ENCODE measurements at places on chromosomes 4 and X.
A peak's percentile ranks its signal among the peaks of the same experiment; 100 is the strongest.

- peak; percentile 40 for DNase-seq
These were observed 54.9 kb downstream of the STOX2 start for GRCh38 chr4:183960046-183960420.

GRCh38 chr4:150237110-150237872 is 159.0 kb downstream of the DCLK2 start:
- peak; percentile 84 for DNase-seq

GRCh38 chr4:142598132-142598531 is 248.0 kb downstream of the INPP4B start:
- DNase-seq = no peak

- DNase-seq = no peak
These were observed at the start of gene BGN for GRCh38 chrX:153494541-153495361. BGN (plus strand) TSS chrX:153494980; CDS start chrX:153504632, 9,652 bp downstream.

- DNase-seq = no peak
These were observed 18.2 kb downstream of the SH3RF1 start for GRCh38 chr4:169252339-169253112.

GRCh38 chr4:160238790-160239189 is 1135.9 kb downstream of the RAPGEF2 start:
- DNase-seq = no peak

DNA sequence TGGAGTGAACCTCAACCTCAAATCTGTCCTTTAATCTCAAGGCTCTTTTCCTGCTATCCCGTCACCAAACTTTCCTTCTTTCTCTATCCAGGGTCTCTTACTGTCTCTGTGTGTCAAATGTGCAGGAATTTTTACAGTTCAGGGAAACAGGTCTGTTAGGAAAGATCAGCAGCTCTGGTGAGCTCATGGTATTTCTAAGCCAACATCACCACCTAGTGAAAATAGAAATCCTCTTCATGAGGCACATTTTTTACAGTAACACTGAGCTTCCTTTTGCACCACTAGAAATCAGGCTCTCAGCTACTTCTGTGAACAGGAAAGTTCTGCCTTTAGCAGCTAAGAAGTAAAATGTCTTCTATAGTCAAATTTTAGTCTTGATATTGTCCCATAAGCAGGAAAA is 39.6 kb downstream of the NUDT11 start:
- DNase-seq = peak; percentile 40

- DNase-seq = no peak
These were observed 61.0 kb downstream of the CHST7 start for GRCh38 chrX:46634577-46634976.

DNA sequence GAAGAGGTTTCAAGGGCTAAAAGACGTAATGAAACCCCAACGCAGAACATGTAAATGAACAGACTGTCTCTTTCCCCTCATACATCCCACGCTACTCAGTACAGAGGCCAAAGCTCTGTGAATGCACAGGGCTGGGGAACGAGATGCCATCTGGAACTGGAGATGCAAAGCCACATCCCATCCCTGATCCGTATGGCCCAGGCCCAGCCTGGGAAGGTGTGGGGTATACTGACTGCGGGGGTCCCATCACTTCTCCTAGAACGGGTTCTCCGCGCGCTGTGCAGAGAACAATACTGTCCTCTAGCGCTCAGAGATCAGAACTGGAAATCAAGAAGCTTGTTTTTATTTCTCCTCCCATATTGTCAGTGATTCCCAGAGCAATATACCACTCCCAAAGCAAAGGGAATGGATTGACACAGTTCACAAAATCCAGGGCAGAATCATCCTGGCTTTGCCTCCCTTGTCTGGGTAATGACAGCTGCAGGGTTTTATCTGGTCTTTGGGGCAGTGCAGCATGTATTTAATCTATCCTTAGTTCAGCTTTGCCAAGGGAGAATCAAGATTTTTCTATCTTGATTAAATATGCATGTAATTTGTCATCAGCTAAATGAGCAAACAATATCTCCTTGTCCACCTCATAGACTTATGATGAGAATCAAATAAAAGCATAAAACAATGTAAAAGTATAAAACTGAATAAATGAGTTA is 47.3 kb upstream of the TLR3 start:
- peak; percentile 44 for DNase-seq

DNA sequence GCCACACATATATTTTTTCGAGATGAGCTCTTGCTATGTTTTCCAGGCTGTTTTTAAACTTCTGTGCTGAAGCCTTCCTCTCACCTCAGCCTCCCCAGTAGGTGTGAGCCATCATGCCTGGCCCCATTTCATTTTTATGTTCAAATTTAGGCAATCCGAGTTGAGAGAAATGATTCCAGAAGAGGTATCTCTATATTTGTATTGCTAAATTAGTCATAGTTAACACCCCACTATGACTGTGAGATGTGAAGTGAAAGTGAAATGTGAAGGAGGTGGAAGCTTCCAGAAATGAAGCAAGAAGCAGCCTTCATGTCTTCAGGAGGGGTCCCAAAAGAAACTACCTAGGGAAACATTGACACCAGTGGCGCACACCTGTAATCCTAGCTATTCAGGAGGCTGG is 17.7 kb downstream of the APELA start:
- no peak for DNase-seq

DNA sequence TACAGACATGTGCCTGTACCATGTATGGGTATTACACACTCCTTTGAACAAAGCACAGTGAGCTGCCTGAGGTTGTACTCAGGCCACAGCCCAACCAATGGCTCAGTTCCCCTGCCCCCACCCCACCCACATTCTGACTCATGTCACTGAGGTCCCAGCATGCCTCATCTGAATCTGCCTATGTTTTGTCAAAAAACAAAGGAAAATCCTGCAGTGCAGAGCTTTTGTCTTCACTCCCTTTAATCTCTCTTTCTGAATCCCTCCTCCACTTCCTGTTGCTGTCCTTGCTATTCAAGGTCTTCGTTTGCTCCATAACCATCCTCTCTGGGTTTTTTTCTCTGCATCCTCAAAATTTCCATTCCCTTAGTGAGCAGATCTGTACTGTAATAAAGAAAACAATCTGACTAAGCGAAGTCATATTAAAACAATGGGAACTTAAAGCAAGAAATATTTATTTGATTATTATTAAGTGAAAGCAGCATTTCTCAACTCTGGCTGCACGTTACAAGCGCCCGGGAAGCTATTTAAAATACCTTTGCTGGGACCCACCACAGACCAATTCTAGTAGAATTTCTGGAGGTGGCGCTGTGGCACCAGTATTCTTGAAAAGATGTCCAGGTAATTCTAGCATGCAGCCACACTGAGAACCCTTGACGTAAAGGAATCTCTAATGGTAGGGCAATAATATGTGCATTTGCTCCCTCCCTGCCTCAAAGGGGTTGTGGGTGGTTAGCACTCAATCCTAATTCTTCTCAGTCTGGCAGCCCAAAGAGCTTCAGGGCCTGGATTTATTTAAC is 8.7 kb downstream of the GUCY2F start:
- DNase-seq = peak; percentile 28

DNA sequence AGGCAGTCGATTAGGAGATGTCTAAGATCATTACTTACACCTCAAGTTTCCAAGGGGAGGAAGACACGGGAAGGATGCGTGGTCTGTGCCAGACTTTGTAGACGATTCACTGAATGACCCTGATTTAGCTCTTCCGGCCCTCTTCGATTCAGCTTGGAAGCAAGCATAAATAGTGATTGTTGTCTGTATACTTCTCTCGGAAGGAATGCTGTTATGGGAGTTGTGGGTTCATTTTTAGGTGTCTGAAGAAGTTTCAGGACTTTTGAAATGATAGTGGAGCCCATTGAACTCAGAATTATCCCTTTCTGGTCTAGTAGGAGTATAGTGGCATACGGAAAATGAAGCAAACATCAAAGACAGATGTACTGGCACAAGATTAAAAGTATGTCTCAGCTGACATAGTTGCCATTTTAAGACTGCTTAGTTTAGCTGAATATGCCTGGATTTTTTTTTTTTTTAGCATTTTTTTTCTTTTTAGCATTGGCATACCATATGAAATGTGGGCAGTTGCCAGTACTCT is 1.0 kb upstream of the ANKRD17 start:
- DNase-seq = no peak

DNA sequence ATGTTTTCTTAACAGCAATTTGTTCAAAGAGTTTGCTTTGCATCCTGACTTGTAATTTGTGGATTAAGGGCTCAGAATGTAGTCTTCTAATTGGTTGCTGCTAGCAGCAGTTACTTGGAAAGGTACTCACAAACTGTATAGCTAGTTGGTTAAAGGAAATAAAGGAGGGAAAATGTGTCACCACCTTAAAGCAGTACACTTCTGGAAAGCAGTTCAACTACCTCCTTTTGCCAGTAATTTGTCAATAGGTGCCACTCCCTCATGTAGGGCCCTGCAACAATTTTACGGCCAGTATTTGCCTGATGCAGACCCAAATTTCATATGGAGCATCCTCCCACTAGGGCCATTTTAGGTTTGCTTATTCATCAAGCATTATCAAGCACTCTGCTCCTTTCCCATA is 20.8 kb downstream of the AMOT start:
- no peak for DNase-seq

DNA sequence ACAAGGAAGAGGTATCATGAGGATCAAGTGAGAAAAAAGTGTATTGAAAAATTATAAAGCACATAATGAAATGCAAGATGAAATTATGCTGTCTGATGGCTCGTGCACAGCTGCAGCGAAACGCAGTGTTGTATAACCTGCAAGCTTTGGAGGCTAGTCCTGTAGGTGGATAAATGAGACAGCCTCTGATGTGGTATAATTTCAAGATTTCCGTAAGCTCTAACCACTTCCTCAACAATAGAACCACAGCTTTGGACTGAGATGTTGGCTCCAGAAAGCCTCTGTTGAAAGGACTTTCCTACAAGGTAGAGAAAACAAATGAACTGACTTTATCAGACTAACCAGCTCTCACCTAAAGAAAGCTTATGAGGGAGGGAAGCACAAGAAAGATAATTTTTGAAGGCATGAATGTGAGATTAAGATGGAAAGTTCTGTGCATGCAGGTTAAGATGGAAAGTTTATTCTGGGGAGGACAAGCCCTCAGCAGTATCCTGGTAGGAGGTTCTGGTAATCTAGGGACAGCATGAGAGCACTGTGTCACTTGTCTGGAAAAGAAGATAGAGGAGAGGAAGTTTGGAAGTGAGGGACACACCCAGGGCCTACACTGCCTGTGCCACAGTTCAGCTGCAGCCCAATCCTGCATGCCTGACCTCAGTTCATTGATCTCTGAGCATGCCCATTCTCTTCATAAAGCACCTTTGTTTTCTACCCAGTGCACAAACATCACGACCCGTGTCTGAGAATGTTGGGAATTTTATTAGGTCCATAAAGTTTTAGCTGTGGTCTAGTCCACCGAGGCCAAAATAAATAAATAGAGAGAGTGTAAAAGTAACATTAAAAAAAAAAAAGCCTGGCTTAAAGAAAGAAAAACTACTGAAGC is 161.5 kb upstream of the SFRP2 start:
- peak; percentile 7 for DNase-seq

GRCh38 chr4:113678641-113679040 is 82.9 kb downstream of the CAMK2D start:
- DNase-seq = no peak

GRCh38 chr4:6396696-6397236 is 75.6 kb downstream of the PPP2R2C start:
- DNase-seq = no peak

DNA sequence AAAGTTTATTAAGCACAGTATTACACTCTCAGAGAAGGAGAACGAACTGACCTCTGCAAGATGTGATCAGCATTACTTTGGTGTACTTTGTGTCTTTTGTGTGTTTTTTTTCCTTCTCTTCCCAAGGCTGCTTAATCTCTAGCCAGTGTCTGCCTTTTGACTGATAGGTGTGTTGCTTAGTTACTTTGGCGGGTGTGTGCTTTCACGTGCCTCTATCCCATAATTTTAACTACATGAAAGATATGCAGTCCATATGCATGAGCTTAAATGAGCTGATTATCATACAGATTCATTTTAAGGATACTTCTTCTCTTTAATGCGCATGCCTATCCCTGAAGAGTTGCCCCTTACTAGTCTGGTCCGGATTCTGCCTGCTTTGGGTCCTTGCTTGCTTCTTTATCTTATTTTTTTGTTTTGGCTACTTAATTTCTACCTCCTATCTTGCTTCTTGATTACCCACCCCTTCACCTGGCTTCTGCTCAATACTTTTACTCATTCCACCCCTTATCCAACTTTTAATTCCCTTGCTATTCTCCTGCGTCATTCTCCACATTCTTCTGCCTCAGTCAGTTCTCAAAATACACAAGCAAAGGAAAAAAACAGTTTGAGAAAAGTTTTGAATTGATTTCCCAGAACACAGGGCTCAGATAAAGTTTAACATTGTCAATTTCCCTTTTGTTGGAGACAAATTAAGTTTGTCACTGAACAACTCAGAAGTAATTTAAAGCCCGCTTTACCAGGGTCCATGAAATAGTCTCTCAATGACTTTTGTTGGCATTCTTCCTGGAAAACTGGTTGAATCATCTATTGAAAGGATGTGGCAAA is 182.0 kb downstream of the TENT5D start:
- peak; percentile 47 for DNase-seq

DNA sequence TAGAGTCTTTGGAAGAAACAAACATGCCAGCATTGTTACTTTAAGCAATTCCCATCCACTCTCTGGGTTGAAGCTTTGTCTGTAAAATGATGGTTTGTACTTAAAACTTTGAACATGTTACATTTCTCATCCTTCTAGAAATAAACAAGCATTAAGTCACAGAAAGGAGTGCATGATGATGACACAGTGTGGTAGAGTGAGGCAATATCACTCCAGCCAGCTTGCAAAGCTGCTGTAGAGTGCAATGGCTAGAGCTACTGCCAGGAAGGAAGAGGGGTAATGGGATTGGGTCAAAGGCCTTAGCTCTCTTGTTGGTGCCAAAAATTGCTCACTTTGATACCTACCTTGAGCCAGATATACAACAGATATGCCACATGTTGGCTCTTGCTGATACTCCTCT is 12.3 kb upstream of the ENOX2 start:
- DNase-seq = no peak

GRCh38 chrX:125203365-125203736 is 116.3 kb upstream of the TEX13C start:
- DNase-seq = no peak

GRCh38 chr4:158915683-158916241 is 146.9 kb downstream of the FNIP2 start:
- DNase-seq = no peak

- peak; percentile 75 for DNase-seq
These were observed 581 bp upstream of the STK32B start for GRCh38 chr4:5050520-5051277.

- peak; percentile 58 for DNase-seq
These were observed 151.5 kb downstream of the CORIN start for GRCh38 chr4:47686294-47686872.

DNA sequence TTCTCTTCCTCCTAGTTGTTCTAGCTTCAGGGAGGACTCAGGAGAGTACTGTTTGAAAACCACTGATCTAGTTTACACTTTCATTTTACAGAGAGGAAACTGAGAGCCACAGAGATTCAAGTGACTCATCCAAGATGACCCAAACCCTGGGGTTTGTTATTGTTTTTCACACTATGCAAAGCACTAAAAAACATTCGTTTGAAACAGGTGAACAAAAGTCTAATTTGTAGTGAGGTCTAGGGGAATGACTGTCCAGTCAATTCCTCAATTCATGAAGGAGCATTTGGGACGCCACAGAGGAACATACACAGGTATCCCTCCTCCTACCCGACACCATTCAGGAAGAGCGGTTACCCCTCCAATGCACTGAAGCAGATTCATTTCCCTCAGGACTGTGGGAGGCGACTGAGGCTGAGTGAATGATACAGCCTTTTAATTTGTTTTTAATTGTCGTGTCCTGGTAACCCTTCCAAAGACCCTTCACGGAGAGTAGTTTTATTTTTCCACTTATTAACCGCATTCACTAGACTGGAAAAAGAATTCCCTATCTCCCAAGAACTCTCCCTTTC is 30.3 kb downstream of the TLR10 start:
- no peak for DNase-seq

GRCh38 chrX:6132970-6133369 is 95.7 kb downstream of the NLGN4X start:
- DNase-seq = no peak

Data from PC-3 (cell line).